ENCODE measurements at places on chromosomes 4 and X. TPM values are rescaled to one million over a fixed set of nuclear protein-coding genes. Genes with fewer than 3 reads are reported as not detected.
A peak's percentile ranks its signal among the peaks of the same experiment; 100 is the strongest.

Gene SYTL4
- total RNA-seq: 6.4 TPM

Gene CPZ
- not detected for total RNA-seq

Gene ADH1B
- 290 TPM for total RNA-seq

Gene SHOX
- total RNA-seq: not detected

Gene FHIP1A
- 142 TPM for total RNA-seq

Gene TTC29
- not detected for total RNA-seq

Gene STBD1
- 2.3 TPM for total RNA-seq

Gene GLRA2
- total RNA-seq: not detected

- no peak for DNase-seq
These were observed 1.9 kb upstream of the HAUS3 start for GRCh38 chr4:2243681-2244380.

- DNase-seq: no peak
These were observed 16.8 kb downstream of the APOO start for GRCh38 chrX:23890933-23891332.

- no peak for DNase-seq
These were observed 50.3 kb downstream of the AGA start for GRCh38 chr4:177391953-177392352.

DNA sequence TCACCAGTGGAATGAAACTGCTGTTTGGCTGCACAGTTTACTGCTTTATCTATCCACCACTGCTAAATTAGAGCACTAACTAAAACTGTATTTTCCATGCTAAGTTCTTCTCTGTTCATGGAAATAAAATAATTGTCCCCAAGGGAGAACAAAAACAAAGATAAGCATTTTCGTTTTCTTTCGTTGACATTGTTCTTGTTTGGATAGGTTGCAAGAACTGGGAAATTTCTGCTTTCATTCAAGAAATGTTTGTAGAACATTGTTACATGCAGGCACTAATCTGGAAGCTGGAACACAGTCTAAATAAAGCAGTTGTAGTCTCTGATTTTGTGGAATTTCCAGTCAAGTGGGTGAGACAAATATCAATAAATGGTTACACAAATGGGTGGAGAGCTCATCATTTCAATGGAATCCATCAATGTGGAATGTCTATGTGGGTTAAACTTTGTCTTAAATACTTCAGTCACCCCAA, 5.8 kb upstream of the CXCL8 start:
- no peak for DNase-seq

DNA sequence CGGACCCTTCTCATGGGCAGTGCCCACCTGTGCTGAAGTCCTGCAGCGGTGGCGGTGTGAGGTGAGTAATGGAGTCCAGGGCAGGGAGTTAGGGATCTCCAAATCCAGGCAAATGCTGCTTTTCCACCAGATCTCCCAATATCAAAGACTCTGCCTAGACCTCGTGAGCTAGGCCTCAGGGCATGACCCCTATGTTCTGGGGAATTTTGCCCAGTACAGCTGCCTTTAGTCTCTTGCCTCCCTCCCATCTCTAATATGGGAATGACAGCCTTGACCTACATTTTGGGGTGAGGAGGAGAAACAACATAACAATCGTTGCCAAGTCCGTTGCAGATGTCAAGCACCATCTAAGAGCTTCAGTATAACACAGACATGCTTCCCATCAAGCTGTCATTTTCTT, 7.3 kb downstream of the PAK3 start:
- no peak for DNase-seq

GRCh38 chr4:156673483-156673882, 298.1 kb downstream of the PDGFC start:
- DNase-seq: no peak

GRCh38 chrX:47175588-47175980, 18.0 kb upstream of the UBA1 start:
- DNase-seq: peak; percentile 79

GRCh38 chr4:8607603-8608481, 15.3 kb downstream of the CPZ start:
- no peak for DNase-seq
